ENCODE measurements at places on chromosomes 16 and 17.

DNA sequence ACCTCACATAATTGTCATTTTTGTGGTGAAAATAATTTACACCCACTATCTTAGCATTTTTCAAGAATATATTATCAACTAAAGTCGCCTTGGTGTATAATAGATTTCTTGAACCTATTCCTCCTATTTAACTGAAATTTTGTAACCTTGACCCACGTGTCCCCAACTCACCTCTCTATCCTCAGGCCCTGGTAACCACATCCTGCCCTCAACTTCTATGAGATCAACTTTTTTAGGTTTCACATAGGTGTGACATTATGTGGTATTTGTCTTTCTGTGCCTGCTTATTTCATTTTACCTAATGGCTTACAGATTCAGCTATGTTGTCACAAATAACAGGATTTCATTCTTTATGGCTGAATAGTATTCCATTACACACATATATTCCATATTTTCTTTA is 73.0 kb upstream of the CNTNAP4 start:
- no peak for DNase-seq

- DNase-seq = no peak
Observed at GRCh38 chr16:76665571-76666275, 388.5 kb downstream of the CNTNAP4 start.

- DNase-seq = no peak
Observed at GRCh38 chr16:30030011-30030685, 923 bp downstream of the TLCD3B start.

- no peak for DNase-seq
Observed at GRCh38 chr17:45255358-45255757, 6.5 kb downstream of the SPATA32 start.

DNA sequence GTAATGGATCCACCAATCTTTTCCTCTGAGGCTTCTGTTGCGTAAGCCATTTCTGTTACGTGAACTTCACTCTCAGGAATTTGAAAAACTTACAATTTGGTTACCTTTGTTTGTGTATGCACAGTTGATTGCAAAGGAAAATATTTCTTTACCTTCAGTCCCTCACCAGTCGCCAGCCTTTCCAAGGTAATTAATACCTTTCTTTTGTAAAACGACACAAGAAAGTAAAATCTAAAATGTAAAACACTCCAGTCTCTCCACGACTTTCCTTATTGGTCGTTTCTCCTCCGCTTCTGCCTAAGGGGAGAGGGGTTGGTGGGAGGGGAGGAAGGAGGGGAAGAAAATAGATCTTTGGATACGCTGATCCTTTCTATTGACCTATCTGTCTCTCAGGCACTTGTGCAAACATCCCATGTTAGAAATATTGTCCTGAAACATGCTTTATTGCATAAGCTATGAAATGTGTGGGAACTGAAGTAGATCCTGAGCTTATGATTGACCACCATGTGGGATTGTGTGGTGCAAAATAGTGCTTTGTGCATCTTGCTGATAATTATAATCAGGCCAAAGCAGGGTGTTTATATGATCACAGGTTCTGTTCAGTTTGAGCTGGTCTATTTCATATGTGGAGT is 32.4 kb upstream of the EFCAB13 start:
- no peak for DNase-seq

DNA sequence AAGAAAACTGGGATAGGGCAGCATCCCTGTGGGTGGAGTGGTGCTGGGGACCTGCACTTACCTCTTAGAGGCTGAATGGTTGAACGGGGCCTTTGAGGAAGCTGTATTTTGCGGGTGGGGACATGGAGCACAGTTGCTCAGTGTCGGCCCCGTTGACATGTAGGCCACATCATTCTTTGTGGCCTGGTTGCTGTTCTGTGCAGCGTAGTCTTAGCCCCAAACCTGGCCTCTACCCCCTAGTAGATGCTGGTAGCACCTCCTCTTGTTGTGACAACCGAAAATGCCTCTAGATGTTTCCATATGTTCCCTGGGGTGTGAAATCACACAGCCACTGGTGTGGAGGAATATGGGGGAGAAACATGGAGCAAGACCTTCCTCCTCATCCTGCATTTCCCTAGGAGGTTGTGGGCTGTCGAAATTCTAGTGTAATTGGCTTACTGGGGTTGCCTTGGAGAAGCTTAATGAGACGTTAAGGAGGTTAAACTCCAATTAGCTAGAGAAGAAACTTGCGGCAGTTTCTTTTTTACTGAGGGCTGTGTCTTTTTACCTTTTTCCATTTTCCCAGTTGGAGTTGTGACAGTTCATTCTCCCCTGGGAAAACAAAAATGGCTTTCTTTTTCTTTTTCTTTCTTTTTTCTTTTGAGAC is 9.4 kb downstream of the ABCC1 start:
- no peak for DNase-seq

- no peak for DNase-seq
Observed at GRCh38 chr17:62854098-62854680, 46.1 kb upstream of the MARCHF10 start.

DNA sequence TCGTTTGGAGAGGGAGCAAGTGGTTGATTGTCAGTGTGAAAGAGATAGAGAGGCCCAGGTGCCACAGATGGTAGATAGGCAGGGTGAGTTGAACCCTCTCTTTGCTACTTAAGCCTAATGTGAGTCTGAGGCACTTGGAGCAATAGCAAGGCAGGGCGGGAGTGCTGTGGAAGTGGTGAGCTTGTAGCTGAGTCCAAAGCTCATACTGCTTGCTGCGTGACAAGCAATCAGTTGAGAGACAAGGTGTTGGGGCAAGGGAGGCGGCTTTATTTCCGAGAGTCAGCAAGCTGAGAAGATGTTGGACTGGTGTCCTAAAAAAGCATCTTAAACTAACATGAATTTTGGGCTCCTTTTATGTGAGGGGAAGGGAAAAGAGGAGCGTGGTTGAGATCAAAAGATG is 112.9 kb upstream of the ZKSCAN2 start:
- DNase-seq = no peak

DNA sequence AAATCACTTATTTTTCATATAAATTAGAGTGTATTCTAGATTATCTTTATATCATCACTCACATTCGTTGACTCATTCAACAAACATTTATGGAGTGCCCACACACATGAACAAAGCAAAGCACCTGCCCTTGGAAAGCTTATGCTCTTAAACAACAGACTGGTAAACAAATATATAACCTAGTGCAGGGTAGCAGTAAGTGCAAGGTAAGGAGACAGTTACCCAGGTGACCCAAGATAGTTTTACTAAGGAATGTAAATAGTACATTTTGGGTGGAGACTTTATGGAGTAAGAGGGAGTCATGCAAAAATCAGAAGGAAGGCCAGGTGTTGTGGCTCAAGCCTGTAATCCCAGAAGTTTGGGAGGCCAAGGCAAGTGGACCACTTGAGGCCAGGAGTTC is 40.4 kb upstream of the HELZ start:
- no peak for DNase-seq

DNA sequence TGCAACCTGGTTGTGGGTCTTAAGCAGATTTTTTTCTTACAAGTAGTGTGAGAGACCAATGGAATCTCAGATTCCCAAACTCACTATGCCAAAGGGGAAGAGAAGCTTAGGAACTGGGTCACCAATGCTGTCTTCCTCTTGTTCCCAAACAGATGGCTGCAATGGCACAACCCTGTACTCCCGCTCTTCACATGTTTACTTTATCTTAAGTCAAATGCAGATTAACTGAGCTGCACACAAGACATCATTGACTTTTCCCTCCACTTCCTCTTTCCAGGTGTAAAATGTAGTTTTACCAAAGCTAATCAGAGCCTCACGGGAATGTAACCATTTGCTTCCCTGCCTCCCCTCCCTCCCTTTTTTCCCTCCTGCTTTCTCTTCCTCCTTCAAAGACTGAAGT is 14.4 kb upstream of the CD300E start:
- DNase-seq = no peak

- peak; percentile 74 for DNase-seq
Observed at GRCh38 chr17:67993153-67993997, 2.9 kb downstream of the C17orf58 start.

GRCh38 chr17:48290378-48290777 is 139.6 kb downstream of the SKAP1 start:
- DNase-seq = no peak

DNA sequence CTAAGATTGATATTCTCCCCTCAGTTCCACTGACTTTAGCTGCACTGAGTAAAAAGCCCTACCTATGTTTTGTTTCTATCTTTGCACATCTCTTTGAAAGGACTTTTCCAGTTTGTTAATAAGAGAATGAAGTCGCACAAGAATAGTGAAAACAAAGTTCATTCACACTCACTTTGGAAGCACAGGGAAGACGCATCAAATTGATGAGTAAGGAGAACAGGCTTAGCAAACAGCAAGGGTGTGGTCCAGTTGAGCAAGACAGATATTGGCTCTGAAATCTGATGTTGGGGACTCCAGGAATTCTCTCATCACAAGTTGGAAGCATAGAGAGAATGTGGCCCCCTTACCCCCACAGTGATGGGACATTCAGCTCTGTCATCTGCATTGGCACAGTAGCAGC is 221.3 kb downstream of the CDH11 start:
- DNase-seq = no peak

GRCh38 chr17:83096401-83097224 is 17.2 kb downstream of the METRNL start:
- DNase-seq = peak; percentile 68

DNA sequence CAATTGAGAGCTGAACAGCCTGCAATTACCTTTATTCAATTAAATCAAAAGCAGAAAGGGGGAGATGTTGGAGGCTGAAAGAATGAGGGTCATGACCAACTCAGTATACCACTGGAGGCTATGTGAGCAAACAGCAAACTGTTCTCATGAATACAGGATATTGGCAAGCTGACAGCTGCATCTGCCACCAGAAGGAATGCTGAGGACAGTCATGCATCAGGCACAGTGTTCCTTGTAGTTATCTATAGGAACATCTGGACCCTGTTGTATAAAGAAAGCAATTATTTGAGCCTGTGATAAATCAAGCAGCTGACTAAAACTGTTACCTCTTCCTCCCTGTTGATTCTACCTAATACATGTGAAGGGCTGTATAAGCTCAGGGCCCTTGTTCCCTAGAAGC is 2064.6 kb downstream of the TP53TG3F start:
- no peak for DNase-seq

DNA sequence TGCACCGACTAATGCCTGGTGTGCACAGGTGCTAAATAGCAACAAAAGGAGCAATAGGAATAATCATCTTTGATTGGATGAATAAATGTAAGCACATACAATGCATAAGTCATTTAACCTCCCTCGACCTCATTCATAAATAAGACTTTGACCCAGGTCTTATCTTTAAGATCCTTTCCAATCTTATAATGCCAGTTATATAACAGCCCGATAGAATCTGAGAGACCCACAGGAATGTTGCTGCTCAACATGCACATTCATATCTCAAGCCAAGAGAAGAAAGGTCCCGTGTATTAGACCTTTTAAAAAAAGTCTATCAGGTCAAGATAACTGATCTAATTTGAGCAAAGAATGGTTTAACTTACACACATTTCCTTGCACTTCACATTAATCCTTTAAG is 146.8 kb upstream of the SOX9 start:
- no peak for DNase-seq

DNA sequence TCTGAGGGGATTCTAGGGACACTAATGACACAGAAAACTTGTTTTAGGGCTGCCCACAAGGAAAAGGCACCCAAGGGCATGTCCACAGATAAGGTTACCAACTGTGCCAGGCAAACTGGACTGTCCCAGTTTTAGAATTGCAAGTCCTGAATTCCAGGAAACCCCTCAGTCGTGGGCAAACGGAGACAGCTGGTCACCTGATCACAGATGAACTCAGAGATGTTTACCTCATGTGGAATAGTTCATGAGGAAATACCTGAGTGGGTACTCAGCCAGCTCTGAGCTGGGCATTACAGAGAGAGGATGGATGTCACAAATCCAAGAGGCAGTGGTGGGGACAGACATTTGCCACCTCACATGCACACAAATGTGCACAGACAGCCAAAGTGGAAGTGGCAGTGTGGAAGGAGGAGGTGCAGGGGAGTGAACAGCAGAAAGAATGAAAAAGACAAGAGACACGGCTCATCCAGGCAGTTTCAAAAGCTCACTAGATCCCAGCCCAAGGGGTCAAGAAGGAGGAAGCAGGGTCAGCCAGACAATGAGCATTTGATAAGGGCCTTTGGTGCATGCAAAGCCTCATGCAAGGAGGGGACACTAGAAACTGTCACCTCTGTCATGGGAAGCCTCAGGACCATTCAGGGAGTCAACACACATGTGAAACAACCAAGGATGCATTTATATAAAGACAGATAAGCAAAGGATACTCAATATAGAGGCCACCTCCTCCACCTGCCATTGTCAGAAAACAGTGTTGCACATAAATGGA is 24.8 kb downstream of the TTLL6 start:
- no peak for DNase-seq

DNA sequence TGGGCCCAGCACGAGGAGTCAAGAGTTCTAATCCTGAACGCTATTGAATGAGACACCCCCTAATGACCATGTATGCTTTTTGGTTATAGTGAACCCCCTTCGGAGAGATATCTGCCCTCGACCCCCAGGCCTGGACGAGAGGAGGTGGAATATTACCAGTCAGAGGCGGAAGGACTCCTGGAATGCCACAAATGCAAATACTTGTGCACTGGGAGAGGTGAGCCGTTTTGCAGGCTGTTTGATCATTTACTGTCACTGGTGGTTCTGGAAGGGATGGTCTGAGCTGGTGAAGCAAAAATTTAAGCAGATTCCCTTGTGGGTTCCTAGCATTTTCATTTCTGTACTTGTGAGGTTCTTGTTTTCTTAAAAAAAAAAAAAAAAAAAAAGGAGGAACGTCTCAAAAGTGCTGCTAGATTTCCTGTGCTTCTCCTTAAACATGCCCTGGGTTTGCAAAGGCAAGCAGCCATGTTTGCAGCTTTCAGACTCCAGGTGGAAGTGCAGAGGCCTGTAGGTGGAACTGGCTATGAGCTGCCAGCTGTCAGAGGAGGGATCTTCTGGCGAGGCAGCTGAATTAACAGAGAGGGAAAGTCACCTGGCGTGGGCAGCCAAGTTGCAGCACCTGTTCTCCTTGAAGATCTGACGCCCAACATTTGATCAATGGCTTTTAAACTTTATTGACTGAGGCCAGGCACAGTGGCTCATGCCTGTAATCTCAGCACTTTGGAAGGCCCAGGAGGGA is 3.5 kb downstream of the MARVELD3 start:
- DNase-seq = peak; percentile 42

DNA sequence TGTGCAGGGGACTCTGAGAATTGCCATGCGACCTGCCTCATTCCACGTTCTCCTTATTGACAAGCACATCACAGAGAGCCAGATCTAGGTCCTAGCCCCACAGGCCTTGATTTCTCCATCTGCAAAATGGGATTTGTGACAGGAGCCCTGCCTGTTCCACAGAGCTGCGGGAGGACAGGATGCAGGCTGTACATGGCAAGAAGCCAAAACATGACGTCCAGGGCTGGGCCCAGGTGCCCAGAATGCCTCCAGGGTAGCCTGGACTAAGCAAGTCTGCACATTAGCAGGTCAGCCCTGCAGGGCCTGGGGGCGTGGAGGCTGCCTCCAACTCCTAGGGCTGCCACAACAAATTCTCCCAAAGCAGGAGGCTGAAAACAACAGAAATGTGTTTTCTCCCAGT is 235.7 kb upstream of the SDK2 start:
- DNase-seq = no peak

Measured in SJCRH30 (cell line).